ENCODE measurements at places on chromosomes 4 and X. TPM values are rescaled to one million over a fixed set of nuclear protein-coding genes. Genes with fewer than 3 reads are reported as not detected.

DNA sequence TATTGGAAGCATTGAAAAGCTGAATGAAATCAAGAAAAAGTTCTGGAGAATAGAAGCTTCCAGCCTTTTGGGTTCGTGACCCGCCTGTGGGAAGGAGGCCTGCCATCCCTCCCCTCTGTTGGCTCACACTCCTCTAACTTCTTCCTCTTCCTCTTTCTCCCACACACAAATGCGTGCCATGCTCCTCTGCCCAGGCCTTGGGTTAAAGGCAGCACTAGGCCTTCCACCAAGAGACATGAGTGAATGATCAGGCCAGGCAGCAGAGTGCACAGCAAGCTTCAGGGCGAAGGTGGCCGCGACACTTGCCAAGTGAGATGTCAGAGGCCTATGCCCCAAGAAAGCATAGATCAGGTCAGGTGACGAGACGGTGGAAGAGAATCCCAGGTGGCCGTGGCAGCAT, 38.4 kb downstream of the FAM193A start:
- no peak for DNase-seq

Gene GLRB
- total RNA-seq: 1.9 TPM

DNA sequence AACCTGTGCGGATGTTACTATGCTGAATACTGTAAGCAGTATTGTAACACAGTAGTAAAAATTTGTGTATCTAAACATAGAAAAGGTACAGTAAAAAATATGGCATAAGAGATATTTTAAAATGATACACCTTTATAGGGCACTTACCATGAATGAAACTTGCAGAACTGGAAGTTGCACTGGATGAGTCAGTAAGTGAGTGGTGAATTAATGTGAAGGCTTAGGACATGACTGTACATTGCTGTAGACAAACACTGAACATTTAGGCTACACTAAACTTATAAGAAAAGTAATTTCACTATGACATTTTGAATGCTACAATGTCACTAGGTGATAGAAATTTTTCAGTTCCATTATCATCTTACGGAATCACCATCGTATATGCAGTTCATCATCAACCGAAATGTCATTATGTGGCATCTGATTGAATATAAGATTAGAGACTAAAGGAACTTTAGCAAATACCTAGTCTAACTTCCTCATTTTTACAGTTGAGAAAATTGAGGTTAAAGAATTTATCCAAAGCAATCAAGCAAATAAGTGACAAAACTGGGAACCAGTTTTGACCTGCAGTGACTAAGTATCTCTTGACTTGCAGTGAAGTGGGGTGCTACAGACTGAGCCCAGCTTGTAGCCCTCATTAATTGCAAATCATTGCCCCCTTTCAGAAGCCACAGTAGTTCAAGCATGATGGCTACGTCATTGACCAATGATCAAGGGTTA, 55.3 kb downstream of the EGF start:
- no peak for DNase-seq

DNA sequence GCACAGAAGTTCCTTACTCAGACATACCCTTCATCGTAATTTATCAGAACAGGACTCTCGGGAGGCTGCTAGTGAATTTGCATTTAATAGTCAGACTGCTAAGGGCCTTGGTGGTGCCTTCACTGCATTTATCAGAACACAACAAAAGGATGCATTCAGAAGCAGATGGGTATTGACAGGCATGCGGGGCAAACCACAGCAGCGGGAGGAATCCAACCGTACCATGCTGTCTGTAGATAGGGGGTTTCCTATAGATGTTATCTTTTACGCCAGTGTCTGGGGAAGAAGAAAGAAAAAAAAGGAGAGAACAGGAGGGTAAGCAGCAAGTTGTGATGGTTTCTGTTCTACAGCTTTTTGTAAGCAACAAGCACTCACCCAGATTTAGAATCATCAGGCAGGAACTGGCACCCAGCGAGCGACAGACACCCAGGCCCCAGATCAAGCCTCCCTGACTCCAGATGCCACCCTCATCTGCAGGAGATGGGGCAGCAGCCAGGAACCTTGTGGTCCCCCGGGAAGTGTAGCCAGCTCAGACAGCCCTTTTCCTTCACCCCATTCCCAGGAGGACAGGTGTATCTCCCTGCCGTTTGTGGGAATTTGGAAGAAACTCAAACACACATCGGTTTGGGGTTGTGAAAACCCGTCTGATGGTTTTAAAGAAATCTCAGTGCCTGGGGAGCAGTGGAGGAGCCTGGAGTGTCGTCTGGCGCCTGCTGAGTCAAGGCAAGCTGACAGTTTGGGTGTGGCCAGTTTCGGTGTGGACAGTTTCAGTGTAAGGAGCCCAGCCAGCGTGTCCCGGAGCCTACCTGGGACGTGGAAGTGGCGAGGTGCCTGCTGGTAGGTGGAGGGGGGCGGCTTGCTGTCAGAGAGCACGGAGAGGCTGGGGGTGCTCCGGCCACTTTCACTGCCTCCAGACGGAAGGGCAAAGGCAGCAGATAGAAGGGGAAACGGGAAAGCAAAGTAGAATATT, 80.0 kb upstream of the AFAP1 start:
- DNase-seq: no peak

DNA sequence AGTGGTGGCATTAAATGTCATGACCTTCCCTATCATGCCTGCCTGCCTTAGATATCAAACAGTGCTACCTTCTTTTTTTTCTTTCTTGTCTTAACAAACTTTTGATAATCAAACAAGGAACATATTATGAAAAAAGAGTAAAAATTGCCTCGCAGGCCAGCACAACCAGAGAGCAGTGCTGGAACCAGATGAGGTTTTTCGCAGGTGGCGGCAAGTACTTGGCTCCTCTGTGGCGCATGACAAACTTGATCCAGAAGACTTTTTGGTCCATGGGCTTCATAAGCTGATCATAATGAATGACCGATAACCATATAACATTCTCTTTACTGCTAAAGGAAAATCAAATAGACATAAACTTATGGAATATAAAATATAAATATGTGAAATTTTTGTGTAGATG, 61.8 kb downstream of the UGT2B10 start:
- DNase-seq: no peak
